Stimulated activated CD4-positive, alpha-beta T cell treated with anti-CD3 and anti-CD28 coated beads, Interleukin-1b, Interleukin-23, amount 100 ng/mL, for 4 hours (primary cell): ENCODE measurements at places on chromosomes 2 and 18.

DNA sequence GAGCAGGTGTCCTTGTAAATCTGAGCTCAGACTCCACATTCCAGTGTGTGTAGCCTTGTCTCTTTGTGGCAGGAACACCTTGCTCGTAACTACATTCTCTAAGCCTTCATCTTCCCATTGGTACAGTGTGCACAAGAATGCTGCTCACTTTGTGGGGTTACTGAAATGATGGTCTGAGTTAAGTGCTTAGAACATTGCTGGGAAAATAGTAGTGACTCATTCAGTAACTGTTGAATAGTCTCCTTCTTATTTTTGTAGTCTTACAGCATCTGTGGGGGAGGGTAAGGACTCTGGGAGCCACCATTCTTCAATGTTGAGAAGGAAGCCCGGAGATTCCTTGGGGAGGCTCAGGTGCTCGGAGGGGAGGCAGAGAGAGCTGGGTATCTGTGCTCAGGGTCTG is 236.0 kb upstream of the HDAC4 start:
- no peak for DNase-seq

DNA sequence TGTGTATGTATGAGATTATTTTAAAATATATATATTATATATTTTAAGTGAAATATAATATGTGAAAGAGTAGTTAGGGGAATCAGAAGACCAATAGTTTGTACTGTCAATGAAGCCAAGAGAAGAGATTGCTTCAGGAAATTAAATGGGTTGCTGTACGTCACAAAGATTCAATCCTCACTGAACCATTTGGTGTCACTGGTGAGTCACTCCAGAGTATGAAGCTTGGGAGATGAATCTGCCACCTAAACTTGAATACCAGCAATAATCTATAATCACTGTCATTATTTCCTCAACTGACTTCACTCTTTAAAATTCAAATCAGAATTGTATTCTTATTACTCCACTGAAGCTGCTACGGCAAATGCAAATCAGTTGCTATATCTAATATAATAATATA is 41.9 kb upstream of the SCN9A start:
- no peak for DNase-seq

GRCh38 chr2:52536929-52537460 is 1230.6 kb upstream of the CHAC2 start:
- DNase-seq: no peak

- no peak for DNase-seq
Measured at GRCh38 chr2:221195829-221196228, 376.3 kb downstream of the EPHA4 start.

DNA sequence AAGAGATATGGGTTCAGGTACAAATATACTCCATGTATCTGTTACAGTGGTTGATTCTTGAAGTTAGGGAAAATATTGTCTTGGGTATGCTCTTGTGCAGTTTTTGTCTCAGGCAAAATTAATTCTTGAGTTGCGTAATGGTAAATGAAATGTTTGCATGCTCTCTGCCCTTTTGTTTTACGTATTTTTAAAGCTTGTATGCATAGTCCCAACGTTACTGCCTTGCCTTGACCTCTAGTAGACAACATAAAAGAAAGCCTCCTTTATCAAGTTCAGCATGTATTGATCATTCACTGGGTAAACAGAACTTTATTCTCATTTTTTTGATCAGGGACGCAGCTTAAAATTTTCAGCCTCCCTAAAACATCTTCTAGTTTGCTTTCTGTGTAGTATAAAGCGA is 283.1 kb downstream of the THSD7B start:
- DNase-seq: no peak

- DNase-seq: no peak
Measured at GRCh38 chr18:30280861-30281470, 761.6 kb downstream of the DSC3 start.

DNA sequence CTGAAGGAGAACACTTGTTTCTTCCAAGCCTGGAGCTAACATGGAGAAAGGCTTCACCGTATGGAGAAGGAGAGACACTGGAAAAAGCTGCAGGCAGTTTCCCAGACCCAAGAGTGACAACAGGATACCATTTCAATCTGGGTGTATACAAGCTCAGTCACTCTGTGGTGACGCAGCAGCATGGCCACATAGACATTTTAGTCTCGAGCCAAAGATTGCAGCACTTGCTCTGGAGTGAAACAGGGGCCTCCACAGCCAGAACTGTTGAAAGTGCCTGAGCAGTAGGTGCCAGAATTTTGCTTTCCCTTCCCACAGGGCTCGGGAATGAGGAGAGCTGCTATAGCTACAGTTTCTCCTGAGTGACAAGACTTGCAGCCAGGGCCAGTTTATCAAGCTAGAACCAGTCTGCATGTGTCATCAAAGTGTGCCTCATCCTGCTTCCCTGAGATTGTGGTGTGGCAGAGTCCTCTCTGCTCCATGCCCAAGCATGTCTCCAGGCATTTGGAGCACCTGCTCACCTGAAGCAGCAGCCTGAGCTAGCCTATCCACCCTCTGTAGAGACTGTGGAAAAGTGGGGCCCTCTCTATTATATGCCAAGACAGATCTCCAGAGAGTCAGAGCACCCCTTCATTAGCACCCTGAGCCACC is 234.6 kb upstream of the CDH19 start:
- no peak for DNase-seq
